ENCODE measurements at places on chromosomes 6 and 20.

DNA sequence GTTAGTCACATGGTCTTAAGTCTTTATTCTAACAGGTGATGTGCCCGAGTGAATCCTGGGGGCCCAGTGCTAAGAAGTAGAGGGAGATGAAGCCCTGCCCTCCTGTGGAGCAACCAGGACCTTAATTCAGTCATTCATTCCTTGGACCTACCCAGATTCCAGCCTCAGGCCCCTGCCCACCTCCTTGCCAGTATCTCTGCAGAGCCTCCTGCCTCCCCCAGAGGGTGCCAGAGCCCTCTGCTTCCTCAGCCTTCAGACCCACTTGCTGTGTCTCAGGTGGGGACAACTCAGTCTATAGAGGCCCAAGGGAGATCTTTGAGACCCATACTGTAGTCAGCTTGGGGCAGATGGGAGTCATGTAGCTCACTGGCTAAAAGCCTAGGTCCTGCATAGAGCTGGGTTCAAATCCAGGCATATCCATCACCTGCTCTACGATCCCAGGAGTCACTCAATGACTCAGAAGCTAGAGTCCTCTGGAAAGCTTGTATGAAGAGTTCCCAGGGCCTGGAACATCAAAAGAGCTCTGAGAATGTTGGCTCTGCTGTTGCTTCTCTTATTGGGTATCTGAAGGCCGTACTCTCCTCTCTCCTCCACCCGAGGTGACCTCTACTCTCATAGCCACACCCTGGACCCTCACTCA is 3.9 kb upstream of the SIGLEC1 start:
- DNase-seq: no peak

GRCh38 chr20:61271312-61272231 is 19.5 kb downstream of the CDH4 start:
- no peak for DNase-seq

- DNase-seq: no peak
Measured at GRCh38 chr20:37273988-37274387, 12.4 kb upstream of the GHRH start.

DNA sequence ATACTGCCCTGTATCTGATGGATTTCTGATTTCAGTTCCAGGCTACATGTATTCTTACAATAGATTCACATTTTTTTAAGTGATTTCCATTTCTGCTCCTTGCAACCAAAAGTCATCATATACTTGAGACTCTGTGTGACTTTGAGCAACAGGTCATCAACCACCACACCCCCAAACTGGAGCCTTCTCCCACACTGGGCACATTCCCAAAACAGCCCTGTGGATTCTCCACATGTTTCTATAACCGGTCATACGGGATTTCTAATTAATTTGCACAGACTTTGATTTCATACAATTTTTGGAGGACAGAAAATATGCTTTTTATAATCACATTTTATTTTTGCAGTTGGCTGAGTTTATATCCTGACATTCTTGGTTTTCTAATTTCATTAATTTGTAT is 317.2 kb upstream of the ID4 start:
- no peak for DNase-seq

DNA sequence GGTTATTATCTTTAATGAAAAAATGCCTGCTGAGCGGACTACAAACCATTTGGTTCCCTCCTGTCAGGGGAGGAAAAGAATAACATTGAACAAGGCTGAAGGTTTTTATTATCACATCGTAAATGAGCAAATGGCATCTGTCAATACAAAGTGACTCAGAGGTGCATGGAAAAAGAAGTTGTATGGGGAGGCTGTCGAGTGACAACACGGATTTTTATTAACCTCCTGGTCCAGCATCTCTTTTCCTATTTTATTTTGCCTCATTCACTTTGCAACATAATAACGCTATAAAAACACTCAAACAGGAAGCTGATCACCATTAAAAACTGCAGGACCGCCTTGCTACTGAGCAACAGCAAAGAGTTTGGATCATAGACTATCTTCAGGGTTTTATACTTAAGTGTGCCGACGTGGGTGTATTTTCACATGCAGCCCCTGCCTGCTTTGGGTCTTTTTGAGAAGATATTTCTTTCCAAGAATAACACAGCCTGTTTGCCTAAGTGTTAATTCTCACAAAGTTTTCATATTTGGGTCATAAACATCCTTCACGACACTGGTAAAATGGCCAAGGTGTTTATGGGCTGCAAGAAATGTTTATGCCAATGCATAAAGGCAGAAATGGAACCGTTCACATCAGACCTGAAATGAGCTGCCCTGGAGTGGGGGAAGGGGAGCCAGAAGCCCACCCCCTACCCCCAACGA is 132.1 kb upstream of the SALL4 start:
- DNase-seq: no peak

GRCh38 chr20:20895537-20895936 is 183.1 kb upstream of the RALGAPA2 start:
- DNase-seq: no peak

GRCh38 chr20:10578607-10579006 is 95.2 kb downstream of the JAG1 start:
- DNase-seq: no peak

DNA sequence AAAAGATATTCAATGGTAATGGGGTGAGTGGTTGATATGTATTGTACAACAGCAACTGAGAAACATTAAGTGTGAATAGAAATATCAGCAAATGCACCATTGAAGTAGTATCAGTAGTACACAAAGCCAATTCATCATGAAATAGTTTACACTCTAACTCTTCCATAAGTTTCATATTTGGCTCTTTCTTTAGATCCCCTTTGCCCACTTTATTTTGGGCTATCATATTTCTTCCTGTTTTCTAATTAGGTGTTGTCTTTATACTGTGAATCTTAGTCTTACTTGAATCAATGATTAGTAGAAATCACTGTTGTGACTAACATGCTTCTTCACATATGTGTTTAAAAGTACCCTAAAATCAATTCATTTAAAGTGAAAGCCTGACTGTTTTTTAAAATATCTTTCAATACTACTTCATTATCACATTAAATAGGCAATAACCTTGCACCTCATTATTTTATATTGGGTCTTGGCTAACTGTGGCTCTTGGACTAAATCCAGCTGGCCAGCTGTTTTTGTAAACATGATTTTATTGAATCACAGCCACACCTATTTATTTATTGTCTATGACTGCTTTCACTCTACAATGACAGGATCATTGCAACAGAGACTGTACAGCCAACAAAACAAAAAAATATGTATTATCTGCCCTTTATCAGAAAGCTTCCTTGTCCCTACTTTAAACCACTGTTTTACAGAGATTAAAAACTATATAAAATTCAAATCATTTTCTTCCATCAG is 38.9 kb downstream of the EYS start:
- no peak for DNase-seq

DNA sequence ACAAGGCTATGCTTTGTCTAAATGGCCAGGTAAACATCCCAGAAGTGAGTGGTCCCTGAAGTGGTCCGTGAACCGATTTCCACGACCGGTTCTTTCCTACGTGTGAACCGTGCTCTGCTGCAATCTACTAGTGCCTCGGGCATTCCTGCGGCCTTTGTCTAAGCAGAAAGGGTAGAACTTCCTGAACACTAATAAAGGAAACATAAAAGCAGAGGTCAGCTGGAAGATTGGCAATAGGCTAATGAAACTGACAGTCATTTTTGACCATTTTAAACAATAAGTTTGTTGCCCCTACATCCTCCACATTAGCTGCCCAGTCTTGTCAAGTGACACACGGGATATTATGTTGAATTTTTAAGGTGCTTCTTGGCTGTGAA is 410.0 kb downstream of the PLCB1 start:
- DNase-seq: no peak

DNA sequence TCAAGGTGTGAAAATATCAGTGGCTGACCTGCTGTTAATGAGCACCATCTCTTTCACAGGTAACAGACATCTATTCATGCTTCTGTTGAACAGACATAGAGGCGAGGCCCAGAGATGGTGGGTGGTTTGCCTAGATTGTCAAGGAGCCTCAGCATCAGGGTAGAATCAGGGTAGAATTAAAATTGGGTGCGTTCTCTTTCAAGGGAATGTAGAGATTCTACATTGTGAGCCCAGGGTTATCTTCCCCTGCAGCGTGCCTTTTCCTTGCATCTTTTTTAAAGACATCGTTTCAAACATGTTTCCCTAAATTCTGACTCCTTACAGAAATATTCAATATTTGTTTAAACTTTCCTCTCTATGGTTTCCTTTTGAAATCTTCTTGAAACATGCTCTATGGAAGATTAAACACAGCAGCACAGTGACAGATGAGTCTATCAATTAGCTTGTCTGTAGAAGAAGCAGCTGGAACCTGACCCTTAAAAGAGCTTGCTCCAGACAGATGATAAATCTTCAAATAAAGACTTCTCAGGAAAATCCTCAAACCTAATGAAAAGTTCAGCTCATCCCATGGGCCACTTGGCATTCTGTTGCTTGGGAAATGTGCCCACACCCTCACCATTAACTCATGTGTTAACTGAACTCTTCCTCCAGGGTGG is 119.8 kb downstream of the IPCEF1 start:
- DNase-seq: no peak

Measured in stimulated activated CD4-positive, alpha-beta T cell treated with anti-CD3 and anti-CD28 coated beads, Interleukin-2, amount 100 ng/mL, for 4 hours (primary cell).